ENCODE measurements at places on chromosomes 16 and 17.

DNA sequence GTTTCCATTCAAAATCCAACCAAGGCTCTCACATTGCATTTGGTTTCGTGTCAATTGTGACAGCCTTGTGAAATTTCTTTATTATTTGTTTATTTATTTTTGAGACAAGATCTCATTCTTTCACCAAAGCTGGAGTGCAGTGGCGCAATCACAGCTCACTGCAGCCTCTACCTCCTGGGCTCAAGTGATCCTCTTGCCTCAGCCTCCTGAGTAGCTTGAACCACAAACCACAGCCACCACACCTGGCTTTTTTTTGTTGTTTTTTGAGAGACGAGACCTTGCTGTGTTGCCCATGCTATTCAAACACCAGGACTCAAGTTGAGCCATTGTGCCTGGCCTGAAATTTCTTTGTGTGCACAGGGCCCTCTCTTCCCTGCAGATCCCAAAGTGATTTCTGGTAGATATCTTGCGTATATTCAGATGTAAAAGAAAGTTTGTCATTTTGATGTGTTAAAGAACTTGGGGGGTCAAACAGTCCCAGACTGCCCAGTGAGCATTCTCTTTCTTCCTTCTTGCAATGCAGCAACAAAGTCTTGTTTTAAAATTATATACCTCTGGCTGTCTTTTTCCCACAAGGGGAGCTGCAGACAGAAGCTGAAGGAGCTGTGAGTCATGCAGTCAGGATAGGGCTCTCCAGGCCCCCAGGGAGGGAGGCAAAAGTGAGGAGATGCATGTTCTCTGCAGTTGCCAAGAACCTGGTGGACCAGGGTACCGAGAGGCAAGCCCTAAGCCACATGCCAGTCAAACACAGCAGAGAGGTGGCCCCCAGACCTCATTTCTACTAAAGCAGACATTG lies 15.5 kb upstream of the USP22 start:
- DNase-seq, result peak; percentile 50

- no peak for DNase-seq
These were observed 101.8 kb downstream of the FTO start for GRCh38 chr16:53805752-53806151.

GRCh38 chr17:32529604-32530003 lies 42.8 kb downstream of the CDK5R1 start:
- no peak for DNase-seq

- no peak for DNase-seq
These were observed 4.4 kb upstream of the NXPH3 start for GRCh38 chr17:49571283-49571682.

DNA sequence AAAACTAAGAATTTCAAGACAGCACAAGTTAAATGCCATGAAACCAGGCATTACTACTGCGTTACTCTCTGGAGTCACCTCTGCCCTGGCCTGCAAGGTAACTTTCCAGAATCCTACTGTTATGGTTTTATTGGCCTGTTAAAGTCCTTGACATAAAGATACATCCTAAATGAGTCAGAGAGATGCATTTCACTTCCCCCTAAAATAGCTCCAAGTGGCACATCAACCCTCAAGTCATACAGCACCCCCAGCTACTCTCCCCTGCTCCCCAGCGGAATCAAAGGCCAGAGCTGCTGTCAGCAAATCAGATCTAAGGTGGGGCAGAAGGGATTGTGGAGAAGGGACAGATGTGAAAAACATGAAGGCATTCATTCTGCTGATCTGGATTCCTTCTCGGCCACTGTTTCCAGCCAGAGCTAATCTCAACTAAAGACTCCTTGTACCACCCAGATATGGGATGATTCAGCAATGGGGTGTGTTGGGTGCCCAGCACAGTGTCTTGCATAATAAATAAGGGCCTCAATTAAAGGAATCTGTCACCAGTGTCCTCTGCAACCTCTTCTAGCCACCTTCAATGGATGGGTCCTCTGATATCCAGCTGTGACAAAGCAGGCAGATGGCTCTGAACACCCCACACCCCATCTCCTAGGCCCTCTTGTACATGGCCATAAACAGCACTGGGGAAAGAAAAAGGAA lies 8.5 kb upstream of the CCL1 start:
- DNase-seq, result no peak

DNA sequence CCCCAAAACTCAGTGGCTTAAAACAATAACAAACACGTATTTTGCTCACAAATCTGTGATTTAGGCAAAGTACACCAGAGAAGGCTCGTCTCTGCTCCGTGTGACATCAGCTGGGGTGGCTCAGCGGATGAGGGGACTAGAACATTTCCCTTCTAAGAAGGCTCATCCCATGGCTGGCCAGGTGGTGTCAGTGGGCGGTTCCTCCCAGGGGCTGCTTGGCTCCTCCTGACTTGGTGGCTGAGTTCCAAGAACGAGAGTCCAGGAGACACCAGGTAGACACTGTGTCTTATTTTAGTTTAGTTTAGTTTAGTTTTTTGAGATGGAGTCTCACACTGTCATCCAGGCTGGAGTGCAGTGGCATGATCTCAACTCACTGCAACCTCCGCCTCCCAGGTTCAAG lies 5.6 kb upstream of the CHMP6 start:
- no peak for DNase-seq

GRCh38 chr17:19254651-19255050 lies 17.5 kb downstream of the EPN2 start:
- DNase-seq, result no peak

DNA sequence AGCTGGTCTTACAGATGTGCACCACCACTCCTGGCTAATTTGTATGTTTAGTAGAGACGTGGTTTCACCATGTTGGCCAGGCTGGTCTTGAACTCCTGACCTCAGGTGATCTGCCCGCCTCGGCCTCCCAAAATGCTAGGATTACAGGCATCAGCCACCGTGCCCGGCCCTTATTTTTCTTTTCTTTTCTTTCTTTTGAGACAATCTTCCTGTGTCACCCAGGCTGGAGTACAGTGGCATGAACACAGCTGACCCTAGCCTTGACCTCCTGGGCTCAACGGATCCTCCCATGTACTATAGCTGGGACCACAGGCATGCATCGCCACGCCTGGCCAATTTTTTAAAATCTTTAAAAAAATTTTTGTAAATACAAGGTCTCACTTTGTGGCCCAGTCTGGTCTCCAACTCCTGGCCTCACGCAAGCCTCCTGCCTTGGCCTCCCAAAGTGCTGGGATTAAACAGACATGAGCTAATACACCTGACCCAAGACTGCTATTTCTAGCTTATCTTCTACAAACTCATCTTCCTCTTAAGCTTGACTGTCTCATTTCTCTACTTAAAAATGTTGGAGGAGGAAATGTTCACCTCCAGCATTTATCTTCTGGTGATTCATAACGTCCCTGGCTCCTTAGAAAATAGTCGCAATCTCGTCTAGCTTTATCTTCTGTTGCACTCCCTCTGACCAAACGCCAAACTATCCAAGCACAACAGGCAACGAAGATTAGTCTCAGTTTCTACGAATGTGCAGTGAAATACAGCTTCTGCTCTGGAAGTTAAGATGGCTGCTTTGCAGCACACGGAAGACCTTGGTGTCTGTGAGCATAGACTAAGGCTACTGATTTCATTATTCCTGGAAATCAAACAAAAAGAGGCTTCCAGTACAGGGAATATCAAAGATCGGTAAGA lies 8.2 kb upstream of the TMEM94 start:
- no peak for DNase-seq

DNA sequence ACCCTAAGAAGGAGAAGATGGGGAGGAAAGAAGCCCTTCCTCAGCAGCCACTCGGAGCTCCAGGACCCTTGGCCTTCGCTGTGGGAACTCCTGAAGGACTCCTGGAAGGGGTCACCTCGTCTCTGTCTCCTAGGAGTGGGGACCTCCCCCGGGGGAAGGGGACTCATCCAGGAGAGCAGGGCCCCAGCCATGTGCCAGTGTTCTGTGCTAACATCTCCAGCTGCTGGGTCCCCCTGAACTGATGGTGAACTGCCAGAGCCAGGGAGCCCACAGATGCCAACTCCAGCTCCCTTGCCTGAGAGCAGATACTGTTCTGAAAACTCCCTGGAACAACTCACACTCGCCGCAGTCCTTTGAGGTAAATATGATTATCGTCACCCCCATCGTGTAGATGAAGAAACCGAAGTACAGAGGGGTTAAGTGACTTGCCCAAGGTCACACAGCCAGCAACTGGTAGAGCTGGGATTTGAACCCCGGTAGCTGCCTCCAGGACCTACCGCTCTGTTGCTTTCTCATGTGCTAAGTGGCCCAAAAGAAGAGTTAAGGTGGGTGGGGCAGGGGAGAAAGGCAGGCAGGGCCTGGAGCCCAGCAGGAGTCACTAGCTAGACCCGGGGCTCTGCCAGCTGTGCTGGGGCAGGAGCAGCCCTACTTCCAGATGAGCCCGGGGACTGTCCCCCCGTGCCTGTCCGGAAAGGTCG lies 10.5 kb downstream of the TIMM22 start:
- no peak for DNase-seq

- no peak for DNase-seq
These were observed 82.0 kb downstream of the ANKRD11 start for GRCh38 chr16:89408315-89408714.

GRCh38 chr16:81447383-81448101 lies 2.9 kb downstream of the CMIP start:
- no peak for DNase-seq

GRCh38 chr16:88208112-88208511 lies 174.6 kb upstream of the ZNF469 start:
- DNase-seq, result no peak

GRCh38 chr17:18999394-18999793 lies 5.2 kb downstream of the FAM83G start:
- no peak for DNase-seq

DNA sequence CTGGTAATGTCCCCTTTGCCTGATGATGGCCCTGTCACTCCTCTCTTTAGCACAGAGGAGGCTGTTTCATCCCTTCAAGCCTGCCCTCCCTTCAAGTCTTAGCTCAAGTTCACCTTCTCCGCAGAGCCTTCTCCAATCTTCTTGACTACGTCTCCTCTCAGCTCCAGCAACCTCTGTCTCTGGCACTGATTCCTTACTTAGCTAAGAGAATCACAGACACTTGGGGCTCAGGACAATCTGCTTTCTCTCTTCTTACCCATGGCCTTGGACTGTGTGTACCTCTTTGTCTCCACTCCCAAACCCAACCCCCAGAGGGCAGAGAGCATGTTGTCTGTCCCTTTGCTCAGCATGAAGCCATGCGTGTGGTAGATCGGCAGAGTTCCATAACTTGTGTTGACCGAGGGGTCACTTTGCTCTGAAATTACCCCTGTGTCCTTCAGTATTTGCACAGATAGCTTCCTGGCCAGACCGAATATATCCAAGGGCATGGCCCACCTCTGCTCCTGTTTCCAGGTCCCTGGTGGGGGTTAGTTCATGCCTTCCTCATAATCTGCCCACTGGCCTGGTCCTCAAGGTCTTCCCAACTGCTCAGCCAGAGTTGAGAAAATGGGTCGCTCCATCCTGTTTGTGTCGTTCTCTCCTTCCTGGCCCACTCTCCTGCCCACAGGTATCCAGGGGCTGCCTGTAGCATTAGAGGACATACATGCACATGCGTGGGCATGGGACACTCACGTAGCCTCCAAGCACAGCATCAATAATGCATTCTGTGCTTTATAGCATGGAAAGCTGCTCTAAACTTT lies 41.6 kb downstream of the MAPT start:
- no peak for DNase-seq

DNA sequence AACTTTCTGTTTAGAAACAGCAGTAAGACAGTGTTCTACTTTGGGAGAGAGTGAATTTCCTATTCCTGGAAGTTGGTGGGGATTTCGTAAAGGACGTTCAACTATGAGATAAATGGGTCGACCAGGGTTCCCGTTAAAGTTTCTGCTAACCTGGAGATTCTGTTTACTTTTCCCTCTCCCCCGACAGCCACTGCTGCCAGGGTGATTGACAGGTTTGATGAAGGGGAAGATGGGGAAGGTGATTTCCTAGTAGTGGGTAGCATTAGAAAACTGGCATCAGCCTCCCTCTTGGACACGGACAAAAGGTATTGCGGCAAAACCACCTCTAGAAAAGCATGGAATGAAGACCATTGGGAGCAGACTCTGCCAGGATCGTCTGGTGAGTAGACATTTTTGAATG lies 1.3 kb downstream of the AATF start:
- DNase-seq, result no peak

DNA sequence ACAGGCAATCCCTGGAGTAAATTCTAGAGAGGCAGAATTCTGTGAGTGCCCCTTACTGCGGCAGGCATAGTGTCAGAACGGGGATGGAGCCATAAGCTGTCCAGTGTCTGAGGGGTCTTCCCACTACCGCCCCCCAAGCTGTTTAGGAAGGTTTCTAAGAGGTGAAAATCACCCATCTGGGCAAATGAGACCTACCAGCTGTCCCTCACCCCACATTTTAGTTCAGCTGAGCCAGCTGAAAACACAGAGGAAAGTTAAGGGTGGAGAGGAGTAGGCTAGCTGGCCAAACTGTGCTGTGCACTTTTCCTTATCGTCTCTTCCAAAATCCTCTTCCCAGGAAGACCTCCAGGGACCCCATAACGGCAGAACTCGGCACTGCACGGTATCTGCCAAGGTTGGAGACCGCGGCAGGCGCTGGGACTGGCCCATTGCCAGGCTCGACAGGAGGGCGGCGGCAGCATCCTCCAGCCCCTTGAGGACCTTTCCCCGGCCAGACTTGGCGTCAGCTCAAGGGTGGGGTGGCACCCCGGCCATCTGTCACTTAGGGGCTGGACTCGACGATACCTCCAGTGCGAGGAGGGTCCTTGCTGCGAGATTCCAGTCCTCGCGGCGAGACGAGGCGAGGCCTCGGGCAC lies 955 bp downstream of the ACLY start:
- peak; percentile 20 for DNase-seq

GRCh38 chr17:34997355-34997862 lies 17.1 kb downstream of the LIG3 start:
- peak; percentile 80 for DNase-seq

GRCh38 chr16:728890-729744 lies 2.2 kb downstream of the HAGHL start:
- no peak for DNase-seq

DNA sequence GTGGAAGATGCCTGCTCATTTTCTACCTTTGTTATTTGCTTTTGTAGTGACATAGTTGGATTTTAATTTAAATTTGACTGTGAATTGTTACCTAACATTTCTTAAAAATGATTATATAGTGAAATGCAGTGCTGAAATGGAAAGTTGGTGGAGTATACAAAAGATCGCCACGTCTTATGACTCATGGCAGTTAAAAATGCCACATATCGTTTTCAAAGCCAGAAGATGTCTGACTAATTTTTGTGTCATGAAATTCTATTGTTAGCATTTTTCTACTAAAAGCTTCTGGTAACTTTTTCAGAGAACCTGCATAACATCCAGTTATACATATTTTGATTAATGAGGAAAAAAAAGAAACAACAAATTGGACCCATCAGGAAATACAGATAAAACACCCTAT lies 20.6 kb downstream of the MAP2K4 start:
- peak; percentile 64 for DNase-seq

GRCh38 chr16:15874745-15875314 lies 13.6 kb downstream of the CEP20 start:
- DNase-seq, result peak; percentile 90

DNA sequence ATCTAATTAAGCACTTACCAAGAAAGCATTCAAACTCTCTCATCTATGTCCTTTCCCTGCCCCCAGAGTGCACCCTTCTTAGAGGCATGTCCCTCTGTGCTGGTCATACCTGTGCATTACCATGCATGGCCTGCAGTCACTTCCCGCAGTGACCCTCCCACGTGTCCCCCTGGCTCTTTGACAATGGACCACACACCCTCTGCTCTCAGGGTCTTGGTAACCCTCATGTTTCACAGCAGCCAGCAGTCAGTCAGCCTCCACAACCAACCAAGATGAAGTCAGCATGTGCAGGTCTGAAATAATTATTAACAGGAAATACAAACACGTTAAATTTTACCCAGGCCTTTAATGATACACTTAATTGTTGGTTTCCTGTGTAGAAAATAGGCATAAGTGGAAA lies 10.1 kb downstream of the KRT33A start:
- DNase-seq, result no peak
